H54 (cell line): ENCODE measurements at places on chromosomes 6 and 20.

DNA sequence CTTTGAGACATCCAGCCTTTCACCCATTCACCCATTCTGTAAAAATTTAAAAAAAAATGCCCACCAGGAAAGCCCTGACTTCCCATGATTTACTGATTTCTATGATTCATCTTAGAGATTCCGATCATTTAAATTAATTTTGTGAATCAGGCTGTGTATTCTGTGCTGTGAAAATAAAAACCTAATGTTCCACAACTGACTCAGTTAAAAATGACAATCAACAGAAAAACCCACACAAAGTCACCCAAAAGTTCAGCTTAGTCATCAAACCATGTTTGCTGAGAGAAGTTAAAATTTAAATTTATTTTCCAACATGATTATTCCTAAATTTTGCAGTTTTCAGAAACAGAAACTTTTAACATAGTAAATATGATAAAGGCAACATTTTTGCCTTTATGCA lies 509.9 kb downstream of the TENT5A start:
- DNase-seq: no peak

DNA sequence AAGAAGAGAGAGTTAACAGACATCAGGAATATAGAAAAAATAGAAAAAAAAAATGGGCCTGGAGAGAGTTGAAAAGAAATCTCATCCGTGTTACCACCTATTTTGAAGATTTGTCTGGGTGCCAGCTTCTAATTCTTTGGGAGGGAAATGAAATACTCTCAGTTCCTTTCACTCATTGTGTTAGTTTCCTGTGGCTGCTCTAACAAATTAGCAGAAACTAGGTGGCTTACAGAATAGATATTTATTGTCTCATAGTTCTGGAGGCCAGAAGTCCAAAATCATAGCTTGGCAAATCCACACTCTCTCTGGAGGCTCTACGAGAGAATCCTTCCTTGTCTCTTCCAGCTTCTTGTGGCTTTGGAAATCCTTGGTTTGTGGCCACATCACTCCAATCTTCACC lies 225.1 kb upstream of the BTBD3 start:
- DNase-seq: no peak

GRCh38 chr6:16625291-16626265 lies 135.7 kb downstream of the ATXN1 start:
- no peak for DNase-seq

DNA sequence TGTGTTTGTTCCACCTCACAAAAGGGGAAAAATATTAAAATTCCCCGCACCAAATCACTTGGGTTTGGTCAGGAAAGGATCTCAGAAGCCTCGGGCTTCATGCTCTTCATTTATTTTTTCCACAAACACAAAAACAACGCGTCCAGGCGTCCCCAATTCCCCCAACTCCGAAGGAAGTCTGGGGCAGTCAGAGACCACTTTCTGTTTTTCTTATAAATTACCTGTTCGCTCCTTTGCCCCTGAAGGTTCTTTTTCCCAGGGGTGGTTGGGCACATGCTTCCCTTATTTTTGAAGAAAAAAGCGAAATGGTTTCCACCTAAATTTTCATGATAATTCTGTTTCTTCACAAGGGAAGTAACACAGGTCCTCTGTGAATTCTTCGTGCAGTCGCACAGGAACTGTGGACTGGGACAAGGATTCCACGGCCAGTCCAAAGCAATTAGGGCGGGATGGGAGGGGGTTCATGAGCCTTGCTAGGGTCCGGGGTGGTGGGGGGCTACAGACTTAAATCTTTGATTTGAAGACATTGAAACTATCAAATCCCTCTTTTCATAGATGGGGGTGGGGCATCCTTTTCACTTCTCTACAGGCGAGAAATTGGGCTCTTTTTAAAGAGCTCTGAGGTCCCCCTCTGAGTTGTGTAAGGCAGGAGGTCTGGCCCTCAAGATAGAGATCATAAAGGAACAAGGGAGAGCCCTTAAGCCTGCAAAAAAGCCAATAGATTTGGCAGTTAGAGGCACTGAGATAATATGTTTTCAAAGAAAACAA lies 30.5 kb upstream of the HFE start:
- no peak for DNase-seq
